Naive thymus-derived CD8-positive, alpha-beta T cell (primary cell): ENCODE measurements at places on chromosomes 1 and 21. TPM values are rescaled to one million over a fixed set of nuclear protein-coding genes. Genes with fewer than 3 reads are reported as not detected.

DNA sequence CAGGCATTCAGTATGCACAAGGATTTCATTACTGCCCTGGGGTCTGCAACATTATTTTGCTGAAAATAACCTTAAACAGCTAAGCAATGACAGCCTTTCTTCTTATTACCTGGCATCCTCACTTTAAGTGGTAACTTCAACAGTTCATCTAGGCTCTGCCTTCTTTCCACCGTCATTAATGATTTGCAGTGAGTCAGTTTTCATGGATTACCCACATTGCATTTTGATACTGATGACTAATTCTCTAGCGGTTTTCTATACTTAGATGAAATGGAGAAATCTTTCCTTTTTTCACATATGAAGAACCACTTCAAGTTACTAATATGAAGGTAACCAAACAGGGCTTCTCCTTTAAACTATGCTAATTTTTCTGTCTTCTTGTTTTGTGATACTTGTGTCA, 226.9 kb upstream of the TMPRSS15 start:
- no peak for DNase-seq

S100A14 gene
- polyA plus RNA-seq, result not detected

GRCh38 chr1:45647248-45648021, 23.6 kb upstream of the CCDC17 start:
- no peak for DNase-seq

- no peak for DNase-seq
These were observed 41.5 kb downstream of the LRRC3 start for GRCh38 chr21:44496564-44497550.

- no peak for DNase-seq
These were observed 55.5 kb upstream of the TRIM67 start for GRCh38 chr1:231106347-231106746.
